G401 (cell line): ENCODE measurements at places on chromosomes 7 and 10. TPM values are rescaled to one million over a fixed set of nuclear protein-coding genes. Genes with fewer than 3 reads are reported as not detected.

AP1S1 gene
- total RNA-seq = 211 and 215 TPM in 2 replicates

CALN1 gene
- total RNA-seq = not detected in 2 replicates

FAM241B gene
- total RNA-seq = 27.8 and 36.7 TPM in 2 replicates

DNA sequence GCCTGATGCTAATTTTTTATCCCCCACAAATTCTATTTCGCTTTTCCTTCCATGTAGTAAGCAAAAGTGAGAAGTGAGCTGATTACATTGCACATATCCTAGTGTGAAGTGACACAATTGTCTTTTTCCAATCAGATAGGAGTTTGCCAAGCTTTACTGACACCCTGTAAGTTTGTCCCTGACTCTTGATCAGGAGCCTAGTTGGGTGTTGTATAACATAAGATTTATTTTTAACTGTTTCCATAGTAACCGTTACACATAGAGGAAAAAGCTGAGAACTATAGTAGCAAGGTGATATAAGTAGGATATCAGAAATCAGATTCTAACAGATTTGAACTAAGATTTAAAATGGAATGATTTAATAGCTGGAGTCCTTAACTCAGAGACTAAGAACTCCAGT, 31.2 kb downstream of the EXOC4 start:
- DNase-seq = no peak

DNA sequence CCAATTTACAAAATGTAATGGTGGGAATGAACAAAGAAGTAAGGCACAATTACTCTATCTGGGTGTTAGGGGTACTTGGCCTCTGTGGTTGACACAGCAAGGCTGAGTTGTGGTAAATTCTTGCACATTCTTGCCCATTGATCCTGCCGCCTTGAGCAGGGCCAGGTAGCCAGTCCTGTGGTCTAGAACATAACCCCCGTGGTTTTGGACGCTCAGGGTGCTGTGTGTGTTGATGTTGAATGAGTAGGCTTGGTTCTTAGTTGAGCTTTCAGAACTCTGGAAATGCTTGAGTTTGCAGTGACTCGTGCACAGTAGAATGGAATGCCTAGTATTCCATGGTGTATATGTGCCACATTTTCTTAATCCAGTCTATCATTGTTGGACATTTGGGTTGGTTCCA, 42.3 kb upstream of the CDHR3 start:
- DNase-seq = no peak

GRCh38 chr7:23405240-23405618, 65.1 kb downstream of the IGF2BP3 start:
- DNase-seq = no peak

GRCh38 chr10:97920865-97921264, 71.2 kb downstream of the GOLGA7B start:
- DNase-seq = no peak

GRCh38 chr10:80694930-80695329, 157.2 kb downstream of the SH2D4B start:
- no peak for DNase-seq
